Osteocyte (in vitro differentiated cells): ENCODE measurements at places on chromosomes 1 and 21. TPM values are rescaled to one million over a fixed set of nuclear protein-coding genes. Genes with fewer than 3 reads are reported as not detected.

DNA sequence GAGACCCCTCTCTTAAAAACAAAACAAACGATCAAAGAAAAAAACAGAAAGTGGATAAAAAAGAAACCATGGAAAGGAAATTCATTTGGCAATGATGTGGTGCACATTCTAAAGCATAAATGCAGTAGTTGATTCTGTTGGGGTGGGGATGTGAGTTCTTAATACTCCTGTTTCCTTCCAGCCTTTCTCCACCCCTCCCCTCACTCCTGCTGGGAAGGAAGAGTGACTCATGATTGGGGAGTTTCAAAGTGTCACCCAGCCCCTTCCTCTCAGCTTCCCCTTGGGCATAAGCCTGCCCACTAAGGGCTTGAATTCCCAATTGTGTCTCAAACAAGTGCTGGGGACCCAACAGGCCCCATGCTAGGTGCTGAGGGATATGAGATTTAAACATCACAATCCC is 6.7 kb upstream of the PINK1 start:
- no peak for DNase-seq

Gene TMEM82
- not detected in 2 replicates for total RNA-seq

DNA sequence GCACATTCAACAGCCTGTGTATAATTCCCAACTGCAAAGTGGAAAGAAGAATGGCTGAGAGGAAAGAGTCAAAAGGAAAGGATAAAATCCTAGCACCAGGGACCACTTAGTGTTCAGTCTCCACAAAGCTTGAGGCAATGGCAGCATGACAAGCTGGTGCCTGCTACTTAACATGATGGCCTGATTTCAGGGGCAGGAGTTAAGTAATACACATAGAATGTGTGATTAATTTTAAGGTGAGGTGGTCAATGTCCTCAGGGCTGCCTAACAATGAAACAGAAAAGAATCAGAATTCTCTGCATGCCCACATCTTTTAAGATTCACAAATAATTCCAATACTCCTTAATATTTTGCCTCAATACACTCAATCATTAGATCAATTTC is 8.9 kb downstream of the P3H1 start:
- DNase-seq = no peak

Gene FAM177B
- not detected in 2 replicates for total RNA-seq

GRCh38 chr1:172727956-172728603 is 69.2 kb downstream of the FASLG start:
- DNase-seq = no peak

DNA sequence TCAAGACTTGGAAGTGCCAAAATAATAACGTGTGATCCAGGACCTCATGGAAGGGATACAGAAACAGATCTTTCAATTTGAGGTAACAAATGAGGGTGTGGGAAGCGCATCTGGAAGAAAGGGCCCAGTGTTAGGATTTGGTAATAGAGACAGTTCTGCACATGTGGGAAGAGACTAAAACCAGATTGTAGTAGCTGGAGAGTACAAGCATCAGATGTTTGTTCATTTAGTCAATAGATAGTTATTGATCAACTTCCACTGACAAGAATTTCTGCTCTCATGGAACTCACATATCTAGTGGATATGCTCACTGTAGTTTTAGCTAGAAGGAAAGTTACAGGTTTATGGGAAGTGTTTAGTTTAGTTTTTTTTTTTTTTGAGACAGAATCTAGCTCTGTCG is 153.6 kb downstream of the TLR5 start:
- DNase-seq = no peak

DNA sequence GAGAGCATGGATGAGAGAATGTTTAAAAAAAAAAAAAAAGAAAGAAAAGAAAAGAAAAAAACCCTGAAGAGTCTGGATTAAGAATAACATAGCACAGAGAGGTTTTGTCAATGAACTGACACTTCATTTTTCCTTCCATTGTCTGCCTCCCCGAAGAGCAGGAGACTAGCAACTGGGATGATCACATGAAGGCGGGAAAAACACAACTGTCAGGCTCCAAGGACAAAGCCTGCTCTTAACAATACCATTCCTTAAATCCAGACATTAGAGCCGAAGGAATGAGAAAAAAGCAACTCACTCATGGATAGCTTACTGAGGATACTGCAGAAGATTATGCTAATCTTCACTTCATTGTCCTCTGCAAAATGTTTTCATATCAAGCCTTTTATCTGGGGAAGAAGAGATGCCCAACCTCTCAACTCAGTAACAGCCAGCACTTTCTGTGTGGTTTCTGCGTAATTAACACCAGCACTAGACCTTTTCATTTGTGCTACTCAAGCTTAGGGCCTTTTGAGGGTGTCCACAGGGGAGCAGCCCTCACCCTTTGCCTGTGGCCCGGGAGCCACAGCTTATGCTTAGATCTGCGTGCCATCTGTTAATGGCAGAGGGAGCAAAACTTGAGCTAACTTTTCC is 182.3 kb downstream of the BARHL2 start:
- no peak for DNase-seq

Gene VSIG8
- not detected in 2 replicates for total RNA-seq

DNA sequence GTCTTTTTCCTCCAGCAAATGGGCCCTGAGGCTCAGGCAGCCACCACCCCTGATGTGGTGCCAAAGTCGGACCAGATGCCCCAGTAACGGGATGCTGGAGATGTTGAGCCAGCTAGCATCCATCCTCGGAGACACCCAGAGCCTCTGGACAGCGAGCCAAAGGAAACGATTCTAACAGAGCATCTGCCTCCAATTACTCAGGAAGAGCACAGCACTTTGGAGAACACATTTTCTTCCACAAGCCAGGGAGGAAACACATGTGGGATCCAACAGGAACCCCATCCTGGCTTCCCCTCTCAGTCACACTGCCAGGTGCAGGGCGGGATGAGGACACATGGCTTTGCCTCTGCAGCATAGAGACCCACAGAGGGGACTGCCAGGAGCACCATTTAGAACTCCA is 44.9 kb downstream of the C1orf198 start:
- peak; percentile 72 for DNase-seq

Gene TAS1R1
- not detected in 2 replicates for total RNA-seq

DNA sequence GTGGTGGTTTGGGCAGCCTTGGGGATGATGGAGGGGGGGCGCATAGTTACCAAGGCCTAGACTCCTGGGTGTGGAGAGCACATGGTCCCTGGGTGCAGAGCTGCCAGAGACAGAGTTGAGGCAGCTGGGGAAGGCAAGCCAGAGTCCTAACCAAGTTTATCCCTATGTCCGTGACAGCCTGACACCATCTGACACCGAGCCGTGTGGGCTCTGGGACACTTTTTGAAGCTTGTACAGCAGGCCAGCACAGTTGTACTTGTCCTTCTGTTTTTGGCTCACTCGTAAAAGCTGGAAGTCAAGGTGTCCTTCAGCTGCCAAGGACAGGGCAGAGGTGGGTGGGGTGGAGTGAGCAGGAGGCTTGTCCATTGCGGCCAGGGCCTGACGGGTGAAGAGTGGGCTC is 28.5 kb downstream of the SLC26A9 start:
- peak; percentile 81 for DNase-seq

GRCh38 chr1:235019961-235020360 is 108.7 kb downstream of the TOMM20 start:
- no peak for DNase-seq

- no peak for DNase-seq
Measured at GRCh38 chr1:64515427-64515826, 45.5 kb downstream of the CACHD1 start.

DNA sequence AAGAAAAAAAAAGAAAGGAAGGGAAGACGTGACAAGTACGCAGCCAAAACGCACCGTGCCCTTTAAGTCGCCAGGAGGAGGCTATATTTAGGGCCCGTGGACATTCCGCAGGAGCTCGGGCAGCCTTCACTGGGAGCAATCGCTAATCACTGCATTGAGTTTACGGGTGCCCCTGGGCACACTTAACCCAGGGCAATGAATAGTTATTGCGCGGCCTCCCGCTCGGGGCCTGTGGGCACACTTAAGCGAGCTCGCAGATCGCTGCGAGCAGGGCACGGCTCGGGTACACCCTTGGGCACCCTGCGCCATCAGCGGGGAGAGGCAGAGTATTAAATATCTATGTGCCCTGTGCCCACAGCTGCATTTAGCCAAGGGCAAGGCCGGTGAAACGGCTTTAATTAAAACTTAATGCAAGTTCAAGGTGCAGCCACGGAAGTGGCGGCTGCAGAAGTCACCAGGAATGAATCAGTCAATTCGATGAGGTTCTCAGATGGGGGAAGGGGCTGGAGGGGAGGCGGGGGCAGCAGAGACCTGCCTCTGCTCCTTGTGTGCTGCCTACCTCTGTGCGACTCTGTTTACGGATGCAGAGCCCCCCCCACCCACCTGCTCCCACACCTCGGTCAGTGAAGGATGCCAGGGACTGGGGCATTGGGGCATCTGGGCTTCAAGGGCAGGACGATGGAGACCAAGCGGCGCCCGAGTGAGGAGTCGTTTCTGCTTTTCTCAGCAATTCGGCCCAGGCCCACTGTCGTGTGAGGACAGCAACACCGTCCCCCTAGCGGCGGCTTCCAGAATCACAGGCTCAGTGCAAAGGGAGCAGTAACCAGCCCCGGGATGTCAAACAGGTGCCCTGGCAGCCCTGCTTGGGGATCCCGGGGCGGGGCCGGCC is 51.8 kb upstream of the TARDBP start:
- DNase-seq = peak; percentile 93

Gene PANK4
- 34.1 and 34.4 TPM in 2 replicates for total RNA-seq

Gene BRINP3
- 0.38 and 0.78 TPM in 2 replicates for total RNA-seq

Gene FCRL6
- not detected in 2 replicates for total RNA-seq

DNA sequence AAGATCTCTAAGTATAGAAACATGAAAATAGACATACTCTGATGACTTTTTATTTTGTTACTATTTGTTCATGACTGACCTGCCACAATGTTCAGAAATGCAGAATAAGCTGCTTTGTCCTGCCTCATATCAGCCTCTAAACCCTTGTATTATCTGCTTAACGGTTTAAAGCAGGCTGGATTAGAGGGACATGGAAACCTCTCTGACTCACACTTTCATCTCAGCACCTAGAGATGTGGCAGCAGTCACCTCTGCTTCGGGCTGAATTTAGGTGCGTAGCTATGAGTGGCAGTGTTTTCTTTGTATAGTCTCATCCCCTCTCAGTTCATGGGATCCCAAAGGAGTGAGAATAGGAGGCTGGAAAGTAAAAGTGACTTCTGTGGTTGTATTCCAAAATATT is 255.4 kb downstream of the RGS7 start:
- DNase-seq = no peak

Gene NLRP3
- total RNA-seq = 0.16 and 0.44 TPM in 2 replicates

- DNase-seq = no peak
Measured at GRCh38 chr1:202159534-202160371, 649 bp downstream of the PTPN7 start.

DNA sequence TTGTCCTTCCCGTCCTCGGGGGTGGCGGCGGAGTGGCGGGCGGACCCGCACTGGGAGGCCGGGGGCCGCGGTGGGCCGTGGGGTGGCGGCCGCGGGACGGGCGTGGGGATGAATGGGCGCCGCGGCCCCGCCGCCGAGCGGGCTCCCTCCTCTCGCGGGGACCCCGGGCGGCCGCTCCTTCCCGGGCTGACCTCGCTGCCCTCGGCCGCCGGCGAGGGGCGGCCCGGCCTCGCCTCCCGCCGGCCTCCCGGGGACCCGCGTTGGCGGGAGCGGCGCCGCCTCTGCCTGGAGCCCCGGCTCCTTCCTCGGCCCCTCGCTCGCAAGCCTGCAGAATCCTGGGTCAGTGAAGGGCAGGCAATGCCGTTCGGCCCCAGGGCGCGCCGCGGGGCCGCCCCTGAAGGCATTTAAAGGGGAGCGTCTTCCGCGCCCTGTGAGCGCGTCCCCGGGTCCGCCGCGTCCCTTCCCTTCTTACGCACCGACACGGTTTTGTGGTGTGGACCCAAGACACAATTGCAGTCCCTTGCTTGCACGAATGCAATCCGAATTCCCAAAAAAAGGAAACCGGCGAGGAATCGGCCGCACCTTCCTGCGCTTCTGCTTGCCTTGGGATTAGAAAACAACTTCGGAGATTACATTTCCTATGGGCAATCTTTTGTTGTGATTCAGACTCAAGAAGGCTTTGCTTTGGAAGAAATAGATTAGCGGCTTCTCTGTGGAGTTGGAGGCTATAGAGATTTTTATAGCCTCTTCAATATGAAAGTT is 776 bp downstream of the ITSN1 start:
- DNase-seq = peak; percentile 86

DNA sequence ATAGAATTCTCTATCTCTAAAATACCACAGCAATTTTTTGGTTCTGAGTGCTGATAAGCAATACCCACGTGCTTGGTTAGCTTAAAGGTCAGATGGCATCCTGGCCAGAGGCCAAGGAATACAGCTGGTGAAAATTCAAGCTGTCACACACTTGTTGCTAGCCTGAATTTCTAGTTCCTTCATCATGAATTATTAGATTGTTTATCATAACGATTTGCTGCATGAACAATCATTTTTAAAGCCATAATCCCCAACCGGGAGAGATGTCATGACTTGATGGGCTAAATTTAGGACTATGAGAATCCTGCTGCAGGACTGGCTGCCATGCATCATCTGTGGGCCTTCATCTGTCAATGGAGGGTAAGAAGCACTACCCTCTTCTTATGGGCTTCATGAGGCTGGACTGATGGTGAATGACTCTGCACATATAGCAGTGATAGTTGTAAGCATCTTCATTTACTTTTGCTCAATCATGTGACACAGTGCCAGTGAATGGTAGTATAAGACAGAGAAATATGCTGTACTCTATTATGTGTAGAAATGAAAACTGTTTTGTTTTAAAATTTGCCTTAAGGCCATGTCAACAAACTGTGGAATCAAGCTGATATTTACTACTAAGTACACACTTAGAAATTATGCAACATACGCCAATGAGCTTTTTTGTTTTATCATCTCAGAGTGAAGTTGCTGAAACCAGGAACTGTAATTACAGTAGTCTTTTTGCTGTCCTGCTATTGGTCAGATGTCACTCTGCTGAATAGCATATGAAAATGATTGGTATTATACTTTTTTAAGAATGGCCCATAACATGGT is 80.5 kb upstream of the RALGPS2 start:
- no peak for DNase-seq

- DNase-seq = no peak
Measured at GRCh38 chr1:10399444-10399941, 629 bp downstream of the PGD start.

DNA sequence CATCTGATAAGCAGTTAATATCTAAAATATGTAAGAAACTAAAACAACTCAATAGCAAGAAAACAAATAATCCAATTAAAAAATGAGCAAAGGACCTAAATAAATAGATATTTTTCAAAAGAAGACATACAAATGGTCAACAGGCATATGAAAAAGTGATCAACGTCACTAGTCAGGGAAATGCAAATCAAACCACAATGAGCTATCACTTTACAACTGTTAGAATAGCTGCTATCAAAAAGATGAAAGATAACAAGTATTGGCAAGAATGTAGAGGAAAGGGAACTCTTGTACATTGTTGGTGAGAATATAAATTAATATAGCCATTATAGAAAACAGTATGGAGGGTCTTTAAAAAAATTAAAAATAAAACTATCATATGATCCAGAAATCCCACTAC is 40.7 kb upstream of the NEK7 start:
- DNase-seq = no peak

DNA sequence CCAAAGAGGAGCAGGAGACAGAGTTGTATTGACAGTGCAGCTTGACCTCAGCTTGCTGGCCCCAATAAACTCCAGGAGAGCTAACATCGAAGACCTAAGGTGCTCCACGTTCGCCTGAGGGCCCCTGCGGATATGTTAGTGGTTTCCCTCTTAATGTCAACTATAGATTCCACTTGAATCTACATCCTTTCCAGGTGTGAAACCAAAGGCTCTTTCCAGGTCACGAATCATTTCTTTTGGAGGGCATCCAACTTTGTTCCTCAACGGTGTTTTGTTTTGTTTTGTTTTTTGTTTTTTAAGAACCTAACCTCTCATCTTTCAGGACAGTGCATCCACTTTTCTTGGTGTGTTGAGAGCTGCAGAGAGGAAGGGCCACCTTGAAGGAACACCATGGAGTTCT is 267.6 kb upstream of the SGIP1 start:
- no peak for DNase-seq
